Stimulated activated CD4-positive, alpha-beta T cell treated with anti-CD3 and anti-CD28 coated beads, Interleukin-4, amount 100 ng/mL, for 4 hours (primary cell): ENCODE measurements at places on chromosomes 12 and 14.

GRCh38 chr12:132285991-132286681 lies 43.3 kb downstream of the GALNT9 start:
- DNase-seq = no peak

DNA sequence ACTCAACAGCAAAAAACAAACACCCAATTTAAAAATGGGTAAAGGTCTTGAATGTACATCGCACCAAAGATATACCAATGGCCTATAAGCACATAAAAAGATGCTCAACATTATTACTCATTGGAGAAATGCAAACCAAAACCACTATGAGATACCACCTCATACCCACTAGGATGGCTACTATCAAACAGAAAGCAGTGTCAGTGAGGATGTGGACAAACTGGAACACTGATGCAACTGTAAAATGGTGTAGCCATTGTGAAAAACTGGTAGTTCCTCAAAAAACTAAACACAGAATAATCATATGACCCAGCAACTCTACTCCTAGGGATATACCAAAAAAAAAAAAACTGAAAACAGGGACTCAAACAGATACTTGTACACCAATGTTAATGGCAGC lies 49.3 kb downstream of the CDK17 start:
- DNase-seq = no peak

DNA sequence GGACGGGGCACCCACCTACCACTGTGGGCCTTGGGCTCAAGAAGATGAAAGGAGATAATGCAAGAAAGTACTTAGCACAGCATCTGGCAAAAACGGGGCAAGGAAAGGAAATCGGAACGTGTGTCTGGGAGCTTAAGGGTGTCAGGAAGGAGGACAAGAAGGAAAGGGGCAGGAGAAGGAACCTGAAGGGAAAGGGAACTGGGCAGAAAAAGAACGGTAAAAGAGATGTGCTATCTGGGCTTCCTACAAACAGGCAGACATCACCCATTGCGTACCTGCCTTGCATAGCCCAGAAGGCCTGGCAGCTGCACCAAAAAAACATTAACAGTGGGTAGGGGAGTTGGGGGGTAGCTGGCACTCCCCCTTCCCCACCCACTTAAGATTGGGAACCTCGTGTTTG lies 958 bp upstream of the REM2 start:
- no peak for DNase-seq

DNA sequence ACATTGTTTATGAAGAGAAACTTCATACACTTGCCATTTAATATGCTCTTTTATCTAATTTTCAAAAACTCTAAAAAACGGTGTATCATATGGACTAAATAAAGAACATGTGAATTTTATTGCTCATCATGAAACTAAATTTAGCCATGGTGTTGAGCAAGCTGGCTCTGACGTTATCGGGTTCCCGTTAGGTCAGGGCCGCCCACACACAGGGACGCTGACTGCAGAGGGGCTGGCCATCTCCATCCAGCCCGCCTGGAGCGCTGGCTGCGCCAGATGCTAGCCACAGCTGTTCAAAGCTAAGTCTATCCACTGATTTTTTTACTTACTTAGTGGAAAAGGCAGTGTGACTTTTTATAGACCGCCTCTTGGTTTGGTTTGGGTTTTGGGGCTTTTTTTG lies 36.5 kb upstream of the DYNC1H1 start:
- no peak for DNase-seq

DNA sequence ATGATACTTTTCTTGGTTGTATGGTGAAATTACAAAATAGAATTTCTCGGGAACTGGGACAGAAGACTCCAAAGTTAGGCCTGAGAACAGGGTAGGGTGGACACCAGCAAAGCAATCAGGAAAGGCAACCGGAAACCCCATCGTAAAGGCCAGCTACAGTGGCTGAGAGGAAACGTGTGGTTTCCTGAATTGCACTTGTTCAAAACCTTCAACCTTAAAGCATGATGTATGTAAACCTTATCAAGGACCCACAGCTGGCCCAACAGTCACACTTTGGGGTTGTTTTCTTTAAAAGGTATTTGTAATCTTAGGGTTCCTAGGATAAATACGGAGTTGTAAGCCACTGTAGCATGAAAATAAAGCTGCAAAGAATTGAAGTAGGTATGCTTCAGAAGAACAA lies 2.2 kb upstream of the PTGDR start:
- no peak for DNase-seq

DNA sequence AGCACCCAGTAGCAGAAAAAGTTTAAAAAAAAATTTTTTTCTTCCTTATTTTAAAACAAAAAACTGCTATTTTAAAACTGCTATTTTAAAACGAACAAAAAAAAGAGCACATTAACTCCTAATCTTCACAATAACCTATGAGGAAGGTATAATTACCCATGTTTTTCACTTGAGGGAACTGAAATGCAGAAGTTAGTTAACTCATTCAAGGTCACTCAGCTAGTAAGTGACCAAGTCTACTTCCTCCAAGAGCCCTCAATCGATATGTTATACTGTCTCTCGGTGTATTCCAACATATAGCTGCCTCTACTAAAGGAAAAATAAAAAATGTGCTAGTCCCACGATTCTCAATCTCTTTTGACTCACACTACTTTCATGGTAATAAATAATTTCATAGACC lies 7.8 kb downstream of the RPAP3 start:
- DNase-seq = no peak

DNA sequence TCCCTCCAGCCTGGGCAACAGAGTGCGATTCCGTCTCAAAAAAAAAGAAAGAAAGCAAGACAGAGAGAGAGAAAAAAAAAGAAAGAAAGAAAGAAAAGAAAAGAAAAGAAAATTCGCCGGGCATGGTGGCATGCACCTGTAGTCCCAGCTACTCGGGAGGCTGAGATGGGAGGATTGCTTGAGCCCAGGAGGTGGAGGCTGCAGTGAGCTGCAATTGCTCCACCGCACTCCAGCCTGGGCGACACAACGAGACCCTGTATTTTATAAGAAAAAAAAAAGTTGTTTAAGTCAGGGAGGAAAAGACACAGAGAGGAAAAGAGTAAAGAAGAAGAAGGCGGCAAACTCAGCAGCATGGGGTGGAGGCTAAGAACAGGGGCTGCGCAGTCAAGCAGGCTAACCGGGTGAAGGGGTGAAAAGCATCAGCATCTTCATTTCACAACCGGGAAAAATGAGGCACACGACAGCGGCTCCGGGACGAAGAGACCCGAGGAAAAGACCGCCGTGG lies 557 bp upstream of the FICD start:
- DNase-seq = no peak
